Fibroblast of skin of scalp (primary cell): ENCODE measurements at places on chromosomes 5 and 9.

DNA sequence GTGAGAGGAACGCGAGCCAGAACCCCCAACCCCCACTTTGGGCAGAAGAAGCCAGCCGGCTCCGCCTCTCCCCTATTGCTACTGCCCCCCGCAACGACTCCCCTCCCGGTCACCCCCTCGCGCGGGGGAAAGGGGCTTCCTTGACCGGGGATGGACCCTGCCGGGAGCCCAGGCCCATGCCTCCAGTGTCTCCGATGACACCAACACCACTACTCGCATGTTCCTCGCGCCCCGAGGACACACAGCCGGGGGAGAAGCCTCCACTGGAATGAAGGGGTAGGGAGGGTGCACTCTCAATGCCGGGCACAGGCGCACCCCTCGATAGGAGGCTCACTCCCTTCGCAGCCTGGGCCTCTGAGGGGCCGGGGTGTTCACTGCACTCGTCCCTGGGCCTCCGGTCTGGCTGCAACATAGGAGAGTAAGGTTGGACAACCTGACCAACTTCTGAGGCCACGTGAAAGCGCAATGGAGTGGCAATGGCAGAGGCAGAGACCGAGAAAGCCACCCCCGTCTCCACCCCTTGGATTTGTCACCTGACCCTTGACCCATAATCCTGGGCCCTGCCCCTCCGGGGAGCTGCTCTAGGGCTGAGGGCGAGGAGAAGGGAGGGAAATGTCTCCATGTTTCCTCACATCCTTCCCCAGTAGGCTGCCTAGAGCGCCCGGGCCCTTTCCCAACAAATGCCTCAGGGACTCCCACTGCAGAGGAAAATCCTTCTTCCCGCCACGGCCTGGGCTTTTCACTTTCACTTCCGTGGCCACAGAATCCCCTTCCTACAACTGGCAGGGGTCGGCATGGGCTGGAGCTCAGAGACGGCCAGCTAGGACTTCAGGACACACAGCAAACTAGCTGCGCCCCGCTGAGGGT is 1.1 kb upstream of the CNTFR start:
- DNase-seq = no peak

GRCh38 chr5:109865637-109866036 is 175.9 kb downstream of the MAN2A1 start:
- DNase-seq = peak; percentile 71

DNA sequence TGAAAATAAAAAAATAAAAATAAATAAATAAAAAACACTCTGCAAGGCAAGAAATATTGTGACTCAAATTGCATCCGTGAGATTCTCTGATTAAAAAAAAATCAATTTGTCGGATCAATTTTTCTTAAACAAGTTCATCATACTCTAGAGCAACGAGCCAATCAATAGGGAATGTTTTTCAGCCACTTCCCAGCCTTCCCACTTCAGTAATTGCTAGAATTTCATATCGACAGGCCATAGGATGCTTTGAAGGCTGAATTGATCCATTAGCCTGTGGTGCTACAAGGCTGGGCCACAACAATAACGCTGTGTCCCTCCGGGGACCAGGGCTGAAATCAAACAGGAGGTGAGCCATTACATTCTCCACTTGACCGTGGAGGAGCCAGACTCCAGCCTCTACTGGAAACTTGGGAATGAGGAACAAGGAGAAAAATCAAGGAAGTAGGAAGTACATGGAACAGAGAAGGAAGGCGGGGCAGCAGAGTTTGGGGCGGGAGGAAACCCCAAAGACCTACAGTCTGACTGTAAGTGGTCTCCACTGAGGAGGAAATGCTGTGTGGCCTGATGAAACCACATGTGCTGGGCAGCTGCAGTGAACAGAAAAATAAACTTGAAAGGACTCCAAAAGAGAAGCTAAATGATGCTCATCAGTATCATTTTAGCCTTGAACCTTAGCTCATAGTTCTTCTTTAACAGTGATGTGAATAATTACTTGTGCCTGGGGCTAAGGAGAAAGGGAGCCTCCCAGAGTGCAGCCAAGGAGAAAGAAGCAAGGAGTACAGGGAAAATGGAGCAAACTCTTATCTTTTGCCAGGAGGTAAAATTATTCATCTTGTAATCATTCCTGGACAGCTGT is 308.6 kb downstream of the TLE1 start:
- DNase-seq = no peak

- peak; percentile 74 for DNase-seq
Observed at GRCh38 chr9:15220658-15221318, 86.2 kb downstream of the TTC39B start.

GRCh38 chr9:97418880-97419279 is 7.0 kb downstream of the TDRD7 start:
- no peak for DNase-seq

DNA sequence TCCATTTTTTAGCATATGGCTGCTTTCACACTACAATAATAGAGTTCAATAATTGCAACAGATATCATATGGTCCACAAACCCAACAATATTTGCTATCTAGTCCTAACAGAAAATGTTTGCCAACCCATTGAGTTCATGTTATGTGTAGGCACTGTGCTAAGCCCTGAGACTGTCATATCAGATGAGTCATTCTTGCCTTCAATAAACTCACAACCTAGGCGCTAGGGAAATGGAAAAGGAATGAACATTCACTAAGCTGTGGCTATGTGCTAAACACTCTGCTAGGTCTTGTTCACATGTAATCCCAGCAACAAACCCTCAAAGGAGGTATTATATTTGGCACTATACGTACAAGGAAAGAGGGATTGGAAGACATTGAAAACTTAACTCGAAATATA is 8.4 kb upstream of the TIMD4 start:
- DNase-seq = no peak

GRCh38 chr9:97072285-97072776 is 33.4 kb upstream of the CTSV start:
- DNase-seq = no peak

DNA sequence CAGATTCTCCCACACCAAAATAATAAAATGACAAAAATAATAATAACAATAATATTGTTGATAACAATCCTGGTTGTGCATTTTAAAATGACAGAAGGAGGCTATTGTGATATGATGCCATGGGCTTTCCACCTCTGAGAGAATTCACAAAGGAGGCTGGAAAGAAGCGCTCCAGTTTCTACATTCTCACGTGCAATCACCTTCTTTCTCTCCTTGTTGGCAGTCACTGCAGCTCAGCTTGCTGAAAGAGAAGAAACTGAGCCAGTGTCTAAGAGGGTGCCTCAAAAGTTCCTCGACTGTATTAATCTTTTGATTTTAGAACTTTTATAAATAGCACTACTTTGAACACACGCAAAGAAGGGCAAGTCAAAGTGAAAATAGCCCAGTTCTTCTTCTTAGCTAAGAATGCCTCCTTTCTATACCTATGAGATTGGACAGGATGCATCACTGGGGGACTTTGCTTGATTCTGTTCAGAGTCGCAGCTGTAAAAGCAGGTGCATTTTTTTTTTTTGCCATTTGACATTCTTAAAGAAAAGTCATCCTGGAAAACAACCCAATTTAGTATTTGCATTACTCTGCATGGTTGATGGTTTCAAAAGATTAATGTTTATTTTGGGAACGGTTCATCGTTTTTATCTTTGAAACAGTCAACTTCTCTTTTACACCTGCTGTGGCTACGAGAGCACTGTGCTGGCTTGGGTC is 12.4 kb upstream of the SUB1 start:
- no peak for DNase-seq

GRCh38 chr5:91136271-91136670 is 246.8 kb downstream of the ARRDC3 start:
- no peak for DNase-seq

- DNase-seq = no peak
Observed at GRCh38 chr5:44769200-44769876, 39.4 kb upstream of the MRPS30 start.

DNA sequence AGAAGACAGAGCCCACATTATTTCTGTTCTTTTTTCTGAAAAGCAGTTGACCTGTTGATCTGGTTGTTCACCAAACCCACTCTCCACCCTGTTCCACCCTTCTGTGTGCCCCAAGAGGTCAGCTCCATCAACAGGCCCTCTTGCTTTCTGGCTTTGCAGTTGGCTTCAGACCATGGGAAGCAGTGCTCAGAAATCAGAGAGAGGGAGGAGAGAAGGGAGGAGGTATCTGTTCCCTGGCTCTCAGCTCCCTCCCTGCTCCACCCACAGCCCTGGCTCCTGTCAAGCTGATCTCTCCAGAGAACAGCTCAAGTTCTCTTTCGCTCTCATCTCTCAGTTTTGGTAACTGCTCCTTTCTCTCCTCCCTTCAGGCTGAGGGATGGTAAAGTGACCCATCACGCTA is 144.2 kb upstream of the RAI14 start:
- no peak for DNase-seq

DNA sequence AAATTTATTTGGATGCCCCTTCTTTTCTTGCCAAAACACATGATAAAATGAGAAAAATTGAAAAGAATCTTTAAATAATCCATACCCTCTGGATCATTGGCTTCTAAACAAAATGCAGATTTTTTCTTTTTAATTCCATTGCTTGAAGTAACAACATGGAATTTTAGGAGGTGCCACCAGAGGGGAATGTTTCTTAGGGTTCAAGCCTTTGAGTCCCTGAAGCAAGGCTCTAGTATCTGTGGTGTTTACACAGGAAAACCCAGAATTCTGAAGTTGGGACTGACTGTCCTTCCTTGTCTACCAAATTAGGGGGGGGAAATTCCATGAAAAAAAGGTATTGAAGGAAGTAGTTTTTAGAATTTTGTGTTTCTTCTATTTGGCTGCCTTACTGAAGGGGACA is 69.4 kb downstream of the LMNB1 start:
- peak; percentile 30 for DNase-seq

- DNase-seq = no peak
Observed at GRCh38 chr5:4230786-4231641, 635.4 kb downstream of the IRX1 start.

GRCh38 chr5:100950985-100951384 is 47.9 kb upstream of the ST8SIA4 start:
- DNase-seq = no peak

DNA sequence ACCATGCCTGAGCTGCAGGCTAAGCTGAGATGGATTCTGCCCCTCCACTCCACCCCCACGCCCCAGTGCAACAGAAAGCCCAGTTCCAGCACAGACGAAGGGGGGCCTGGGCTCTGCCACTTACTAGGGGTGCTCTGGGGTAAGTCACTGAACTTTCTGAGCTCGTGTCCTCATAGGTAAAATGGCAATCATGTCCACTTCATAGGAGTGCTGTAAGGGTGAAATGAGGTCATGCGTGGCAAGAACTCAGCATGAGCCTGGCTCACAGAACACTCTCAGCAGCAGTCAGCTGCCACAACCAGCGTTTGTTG is 8.4 kb upstream of the PSD2 start:
- no peak for DNase-seq

DNA sequence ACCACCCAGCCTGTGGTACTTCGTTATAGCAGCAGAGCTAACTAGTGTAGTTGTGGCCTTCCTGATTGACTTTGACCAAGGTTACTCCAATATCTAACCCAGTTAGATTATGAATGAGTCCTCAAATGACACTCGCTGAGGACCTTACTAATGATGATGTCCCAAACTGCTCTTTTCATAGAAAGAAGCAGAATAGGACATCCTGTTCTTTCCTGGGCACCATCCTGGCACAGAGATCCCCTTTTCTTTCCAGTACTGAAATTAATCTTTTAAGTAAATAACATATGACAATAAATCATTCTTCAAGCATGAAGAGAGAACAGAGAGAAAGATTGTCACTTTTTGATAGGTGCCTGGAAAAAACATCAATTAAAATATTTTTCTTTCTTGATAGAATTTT is 26.7 kb upstream of the SPINK14 start:
- no peak for DNase-seq

- DNase-seq = no peak
Observed at GRCh38 chr5:1374679-1375055, 29.8 kb upstream of the CLPTM1L start.

DNA sequence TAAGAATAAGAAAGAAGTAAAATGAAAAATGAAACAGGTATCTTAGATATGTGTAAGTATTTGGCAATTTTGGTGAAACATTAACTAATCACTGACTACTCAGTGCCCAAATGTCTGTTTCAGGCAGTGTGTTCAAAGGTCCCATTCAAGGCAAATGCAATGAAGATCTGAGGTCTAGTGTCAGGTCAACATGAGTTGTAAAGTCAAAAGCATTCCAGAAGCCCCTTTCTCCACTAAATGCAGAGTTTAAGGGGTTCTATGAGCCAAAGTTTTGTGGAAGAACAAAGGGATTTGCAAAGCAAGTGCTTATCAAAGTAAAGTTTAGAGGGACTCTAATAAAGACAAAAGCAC is 71.0 kb upstream of the GPBP1 start:
- no peak for DNase-seq

DNA sequence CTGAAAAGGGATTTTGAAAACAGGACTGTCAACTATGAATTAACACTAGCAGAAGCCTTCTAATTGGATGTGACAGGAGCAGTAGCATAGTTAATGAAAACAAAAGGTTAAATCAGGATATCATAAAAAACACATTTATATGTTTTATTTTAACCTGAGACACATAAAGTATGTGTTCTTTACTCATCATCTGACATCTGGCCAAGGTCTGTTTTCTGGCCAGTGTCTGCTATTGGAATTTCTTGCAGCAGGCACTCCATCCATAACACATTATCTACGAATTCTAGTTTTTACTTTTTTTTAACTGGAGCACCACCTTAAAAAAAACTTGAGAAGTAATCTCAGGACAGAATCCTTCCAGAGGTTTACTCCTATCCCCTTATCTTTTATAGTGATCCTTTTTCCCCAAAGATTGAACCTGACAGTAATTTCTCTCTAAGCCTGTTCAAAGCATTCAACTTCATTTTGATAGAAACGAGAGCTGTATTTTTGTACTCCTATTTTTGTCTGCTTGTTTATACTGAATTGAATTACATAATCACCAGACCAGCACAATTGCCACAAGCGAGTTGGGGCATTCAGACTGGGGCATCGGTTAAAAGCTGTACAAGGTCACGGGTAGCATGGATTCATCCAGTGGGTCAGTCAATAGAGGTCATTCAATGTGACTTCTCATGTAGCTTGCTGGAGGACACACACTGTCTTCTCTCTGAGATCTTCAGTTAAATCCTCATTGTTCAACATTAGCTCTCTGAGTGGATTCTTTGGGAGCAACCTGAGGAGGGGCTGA is 205.6 kb upstream of the CLINT1 start:
- no peak for DNase-seq

- DNase-seq = peak; percentile 48
Observed at GRCh38 chr5:157004893-157005551, 42.0 kb upstream of the TIMD4 start.

- no peak for DNase-seq
Observed at GRCh38 chr5:159765760-159766517, 150.3 kb upstream of the ADRA1B start.

GRCh38 chr5:141567513-141568117 is 51.2 kb downstream of the DIAPH1 start:
- peak; percentile 15 for DNase-seq

DNA sequence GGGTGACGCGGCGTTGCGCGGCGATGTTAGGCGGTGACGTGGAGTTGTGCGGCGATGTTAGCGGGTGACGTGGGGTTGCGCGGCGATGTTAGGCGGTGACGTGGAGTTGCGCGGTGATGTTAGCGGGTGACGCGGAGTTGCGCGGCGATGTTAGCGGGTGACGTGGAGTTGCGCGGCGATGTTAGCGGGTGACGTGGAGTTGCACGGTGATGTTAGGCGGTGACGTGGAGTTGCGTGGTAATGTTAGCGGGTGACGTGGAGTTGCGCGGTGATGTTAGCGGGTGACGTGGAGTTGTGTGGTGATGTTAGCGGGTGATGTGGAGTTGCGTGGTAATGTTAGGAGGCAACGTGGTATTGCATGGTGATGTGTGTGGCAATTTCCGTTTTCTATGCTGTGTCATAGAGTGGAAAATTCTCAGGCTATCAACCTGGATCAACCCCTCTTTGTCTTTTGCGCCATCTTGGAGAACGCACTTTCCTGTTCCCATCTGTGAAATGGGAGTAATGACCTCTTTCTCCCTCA is 76.0 kb downstream of the ANKRD33B start:
- no peak for DNase-seq
